NCI-H2081 (cell line): ENCODE measurements at places on chromosomes 11 and 22.

- DNase-seq, result peak; percentile 5
Measured at GRCh38 chr11:9208726-9209501, 56.2 kb downstream of the DENND5A start.

DNA sequence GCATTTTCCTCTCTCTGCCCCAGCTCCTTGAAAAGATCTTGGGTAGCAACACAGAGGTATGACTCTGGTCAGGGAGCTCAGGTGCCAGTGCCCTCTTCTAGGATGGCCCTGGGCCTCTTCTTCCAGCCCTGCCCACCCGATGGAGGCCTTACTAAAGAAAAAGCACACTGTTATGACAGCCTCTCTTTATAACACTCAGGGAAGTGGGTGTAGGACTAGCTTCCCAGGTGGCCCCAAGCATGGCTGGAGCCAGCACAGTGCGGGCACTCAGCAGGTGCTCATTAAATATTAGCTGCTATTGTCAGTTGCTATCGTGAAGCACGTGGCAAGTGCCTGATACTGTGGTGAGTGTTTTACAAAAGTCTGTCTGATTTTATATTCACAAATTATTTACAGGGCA, 127.2 kb upstream of the B3GAT1 start:
- DNase-seq, result no peak

- DNase-seq, result peak; percentile 6
Measured at GRCh38 chr11:8720352-8720751, 37.8 kb downstream of the RPL27A start.

DNA sequence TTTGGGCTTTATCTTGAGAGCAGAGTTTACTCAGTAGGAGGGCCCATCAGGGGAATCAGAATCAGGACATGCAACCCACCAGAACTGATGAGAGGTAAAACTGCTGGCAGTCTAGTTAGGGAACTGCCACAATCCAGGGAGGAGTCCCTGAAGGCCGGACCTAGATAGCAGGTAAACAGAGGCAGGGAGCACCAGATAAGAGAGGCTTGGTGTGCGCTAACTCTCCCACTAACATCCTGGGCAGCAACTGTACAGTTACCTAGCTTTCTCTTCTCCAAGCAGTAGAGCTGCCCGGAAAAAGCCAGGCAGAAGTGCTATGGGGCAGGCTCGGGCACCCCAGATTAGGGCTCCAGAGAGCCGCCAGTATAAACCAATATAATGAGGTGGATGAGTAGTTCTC, 865 bp upstream of the AMOTL1 start:
- no peak for DNase-seq

- no peak for DNase-seq
Measured at GRCh38 chr22:38734421-38735100, 21.2 kb downstream of the SUN2 start.

DNA sequence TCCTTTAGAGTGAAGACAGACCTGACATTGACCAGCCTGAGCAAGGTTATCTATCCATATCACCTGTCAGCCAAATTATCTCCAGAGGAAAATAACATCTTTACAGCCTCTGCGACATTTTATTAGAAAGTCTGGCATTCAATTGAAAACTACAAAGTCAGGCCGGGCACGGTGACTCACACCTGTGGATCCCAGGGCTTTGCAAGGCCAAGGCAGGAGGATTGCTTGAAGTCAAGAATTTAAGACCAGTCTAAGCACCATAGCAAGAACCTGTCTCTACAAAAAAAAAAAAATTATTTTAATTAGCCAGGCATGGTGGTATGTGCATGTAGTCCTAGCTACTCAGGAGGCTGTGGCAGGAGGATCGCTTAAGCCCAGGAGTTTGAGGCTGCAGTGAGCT, 141.6 kb downstream of the RCN1 start:
- no peak for DNase-seq

GRCh38 chr11:95647355-95647754, 142.2 kb downstream of the FAM76B start:
- no peak for DNase-seq

DNA sequence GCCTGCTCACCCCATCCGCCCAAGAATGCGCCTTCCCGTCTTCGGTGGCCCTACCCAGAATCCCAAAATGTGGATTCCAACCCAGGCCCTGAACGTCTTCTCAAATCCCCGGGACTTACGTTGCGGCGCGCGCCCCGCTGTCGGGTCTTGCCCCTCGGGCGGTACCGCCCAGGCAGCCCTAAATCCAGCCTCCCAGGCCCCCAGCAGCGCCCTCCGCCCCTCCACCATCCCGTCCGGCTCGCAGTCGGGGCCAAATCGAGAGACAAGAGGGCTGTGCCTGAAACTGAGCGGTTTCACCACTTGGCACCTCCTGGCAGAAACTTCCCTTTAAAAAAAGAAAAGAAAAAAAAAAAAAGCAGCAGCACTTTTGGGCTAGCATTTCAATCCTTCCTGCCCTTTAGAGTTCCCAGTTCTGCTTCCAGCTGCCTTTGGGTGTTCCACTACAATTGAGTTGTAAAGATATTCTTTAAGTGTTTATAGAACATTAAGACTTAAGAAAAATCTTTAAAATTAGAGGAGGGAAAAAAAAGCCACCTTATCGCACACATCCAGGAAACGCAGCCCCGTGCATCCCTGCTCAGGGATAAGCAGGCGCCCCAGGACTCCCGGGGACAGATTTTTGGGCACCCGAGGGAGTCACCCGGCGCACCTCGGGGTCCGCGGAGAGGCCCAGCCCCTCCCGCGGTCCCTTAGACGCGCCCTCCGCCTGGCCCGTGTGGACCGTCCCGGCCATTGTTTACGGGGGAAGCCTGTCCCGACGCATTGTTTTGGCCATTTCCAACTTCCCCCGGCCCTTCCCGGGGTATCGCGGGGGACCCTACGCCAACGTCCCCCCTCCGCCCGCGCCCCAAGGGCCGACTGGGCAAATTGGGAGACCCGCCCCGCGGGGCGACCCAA, 57.6 kb downstream of the KCNJ4 start:
- DNase-seq, result no peak

DNA sequence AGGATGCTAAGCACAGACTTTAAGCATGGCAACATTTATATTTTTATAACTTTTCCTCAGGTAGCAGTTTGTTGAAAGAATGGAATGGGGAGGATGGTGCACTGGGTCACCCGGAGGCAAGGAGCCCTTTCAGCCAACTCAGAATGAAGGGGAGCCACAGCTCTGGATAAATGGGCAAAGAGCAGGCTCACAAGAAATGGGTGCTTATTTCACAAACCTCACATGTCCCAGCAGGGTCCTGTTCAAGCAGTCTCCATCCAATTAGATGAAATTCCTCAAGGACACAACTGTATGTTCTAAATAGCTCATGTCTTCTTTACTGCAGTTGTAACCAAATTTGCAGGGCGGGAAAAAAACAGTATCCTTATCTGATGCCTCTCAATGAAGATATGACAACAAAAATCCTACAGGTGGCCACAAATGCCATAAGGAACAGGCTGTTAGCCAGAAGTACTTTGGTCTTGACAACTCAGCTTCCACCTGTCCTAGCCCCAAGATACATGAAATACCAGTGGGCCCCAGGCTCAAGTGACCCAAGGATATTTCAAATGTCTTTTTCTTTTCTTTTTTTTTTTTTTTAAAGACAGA, 48.2 kb downstream of the MAPK1 start:
- DNase-seq, result no peak

- no peak for DNase-seq
Measured at GRCh38 chr22:44709881-44710392, 7.9 kb downstream of the PRR5 start.

DNA sequence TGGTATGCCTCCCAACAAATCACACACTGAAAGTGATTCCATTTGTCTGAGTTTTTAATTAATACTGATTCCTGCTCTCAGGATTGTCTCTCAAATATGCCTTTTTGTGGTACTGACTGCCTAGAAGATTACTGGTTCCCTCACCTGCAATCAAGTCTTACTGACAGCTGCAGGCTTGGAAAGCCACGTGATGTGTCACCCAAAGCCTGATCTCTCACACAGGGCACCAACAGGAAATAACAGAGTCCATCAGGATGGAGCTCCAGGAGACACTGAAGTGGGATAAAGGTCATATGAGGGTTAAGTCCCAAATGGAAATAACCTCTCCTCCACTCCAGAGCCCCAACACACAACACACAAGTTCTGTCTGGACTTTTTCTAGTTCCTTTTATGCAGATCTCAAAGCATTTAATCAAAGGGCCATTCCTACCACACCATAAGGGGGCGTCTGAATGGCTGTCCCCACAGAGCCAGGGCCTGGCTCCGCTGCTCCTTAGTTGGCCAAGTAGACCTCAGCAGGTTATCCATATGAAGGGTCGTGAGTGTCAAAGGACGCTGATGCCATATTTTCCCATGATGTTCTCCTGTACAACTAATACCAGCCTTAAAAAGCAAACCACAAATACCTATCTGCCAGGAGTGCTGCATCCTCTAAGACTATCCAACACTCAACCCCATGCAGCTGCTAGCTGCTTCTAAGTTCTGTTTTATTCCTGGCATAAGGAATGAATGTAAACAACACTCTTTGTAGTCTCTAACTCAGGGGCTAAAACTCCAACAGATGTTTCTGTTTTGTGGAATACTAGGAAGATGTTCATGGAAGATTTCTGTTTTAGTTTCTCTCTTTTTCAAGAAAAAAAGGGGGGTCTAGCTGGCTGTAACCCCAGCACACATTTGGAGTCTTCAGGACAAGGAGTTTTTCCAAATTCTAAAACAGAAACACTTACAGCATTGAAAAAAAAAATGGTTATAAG, 13.0 kb downstream of the SCUBE2 start:
- DNase-seq, result no peak

DNA sequence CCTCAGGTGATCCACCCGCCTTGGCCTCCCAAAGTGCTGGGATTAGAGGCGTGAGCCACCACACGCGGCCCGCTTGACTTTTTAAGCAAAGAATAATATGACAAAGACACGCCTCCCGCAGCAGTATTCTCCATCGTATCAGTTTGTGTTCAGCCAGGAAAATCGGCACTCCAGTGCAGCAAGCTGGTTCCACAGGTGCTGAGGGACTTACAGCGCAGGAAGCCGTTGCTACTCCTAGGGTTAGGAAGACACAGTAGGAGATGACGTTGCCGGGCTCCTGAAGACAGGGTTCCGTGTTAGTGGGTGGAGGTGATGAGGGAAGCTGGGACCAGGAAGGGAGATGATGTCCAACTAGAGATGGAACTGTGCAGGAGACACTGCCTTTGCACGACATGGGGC, 65.8 kb upstream of the CECR2 start:
- no peak for DNase-seq

DNA sequence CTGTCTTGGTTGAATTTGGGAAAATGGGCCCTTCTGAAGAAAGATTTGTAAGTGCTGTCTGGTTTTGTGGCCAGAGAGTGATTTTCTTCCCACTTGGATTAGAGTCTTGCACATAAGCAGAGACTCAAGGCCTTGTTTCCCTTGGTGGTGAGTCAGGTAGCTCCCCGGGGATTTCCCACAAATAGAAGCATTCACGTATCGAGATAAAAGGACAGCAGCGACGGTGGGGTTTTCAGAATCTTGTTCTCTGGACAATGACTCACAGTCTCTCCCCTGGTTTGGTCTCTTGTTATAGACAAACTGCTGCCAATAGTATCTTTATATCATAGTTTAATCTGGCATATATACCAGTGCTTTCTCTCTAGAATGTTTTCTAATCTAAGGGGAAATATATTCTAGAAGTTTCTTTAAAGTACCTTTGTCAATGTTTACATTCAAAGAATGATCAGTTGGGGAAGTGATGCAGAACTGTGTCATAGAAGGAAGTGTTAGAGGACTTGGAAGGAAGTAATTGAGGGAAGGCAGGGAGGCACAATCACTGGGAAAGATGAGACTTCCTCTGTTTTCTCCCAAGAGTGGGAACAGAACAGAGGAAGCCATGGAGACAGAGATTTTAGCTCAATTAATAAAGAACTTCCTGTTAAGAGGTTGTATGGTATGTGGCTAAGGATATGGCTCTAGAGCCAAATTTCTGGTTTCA, 18.1 kb downstream of the POLA2 start:
- no peak for DNase-seq

DNA sequence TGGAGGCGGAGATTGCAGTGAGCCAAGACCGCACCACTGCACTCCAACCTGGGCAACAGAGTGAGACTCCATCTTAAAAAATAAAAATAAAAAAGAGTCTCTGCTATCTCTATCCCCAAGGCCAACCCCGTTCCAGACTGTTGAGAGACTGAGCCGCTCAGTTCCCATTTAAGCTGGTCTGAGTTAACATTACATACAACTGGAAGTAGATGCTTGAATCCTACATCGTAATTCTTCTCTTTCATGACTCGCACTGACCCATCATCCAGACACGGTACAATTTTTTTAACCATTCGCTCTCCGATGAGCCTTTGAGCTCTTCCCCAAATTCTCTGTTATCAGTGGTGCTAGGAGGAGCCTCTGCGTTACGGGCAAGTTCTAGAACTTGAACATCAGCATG, 4.9 kb upstream of the CYTH4 start:
- DNase-seq, result no peak

DNA sequence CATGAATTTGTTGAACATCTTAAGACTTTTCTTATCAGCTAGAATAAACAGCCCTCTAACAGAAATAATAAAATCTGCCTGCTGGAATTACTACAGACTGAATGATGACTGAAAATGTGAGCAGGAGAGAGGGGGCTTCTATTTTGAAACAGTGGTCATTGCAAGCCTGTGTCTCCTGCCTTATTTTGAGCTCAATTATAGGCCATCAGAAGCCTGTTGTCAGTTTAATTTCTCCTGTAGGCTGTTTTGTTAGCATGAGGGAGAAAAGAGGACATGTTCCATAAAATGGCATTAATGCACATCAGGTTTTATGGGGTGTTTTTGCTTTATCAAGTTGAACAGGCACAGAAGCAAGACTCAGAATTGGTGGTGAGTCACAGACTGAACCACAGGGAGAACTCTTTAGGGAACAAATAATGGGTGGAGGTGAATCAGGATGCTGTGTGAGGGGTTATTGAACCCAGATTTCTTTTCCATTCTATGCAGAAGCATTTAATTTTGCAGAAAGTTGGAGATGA, 129.1 kb downstream of the PARVA start:
- DNase-seq, result no peak

DNA sequence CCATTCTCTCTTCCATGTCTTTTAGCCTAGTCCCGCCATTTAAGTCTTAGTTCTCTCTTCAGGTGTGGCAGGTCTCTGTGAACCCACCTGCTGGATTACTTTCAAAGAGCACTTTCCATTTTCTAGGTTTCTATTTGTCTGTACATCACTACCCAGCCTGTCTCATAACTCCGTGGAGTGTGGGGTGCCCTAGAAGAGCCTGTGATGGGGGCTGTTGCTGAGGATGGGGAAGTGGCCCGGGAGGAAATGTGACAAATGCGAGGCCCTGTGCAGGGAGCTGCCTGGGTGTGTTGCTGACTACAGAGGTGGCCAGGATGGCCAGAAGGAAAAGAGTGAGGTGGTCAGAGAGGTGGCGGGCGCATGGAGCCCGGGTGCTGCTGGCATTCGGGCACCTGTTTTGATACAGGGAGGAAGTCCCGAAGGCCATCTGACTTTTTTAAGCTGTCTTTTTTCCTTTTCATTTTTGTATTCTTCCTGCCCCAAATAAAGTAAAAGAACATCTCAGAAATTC, 10.7 kb downstream of the DGCR8 start:
- no peak for DNase-seq
